ENCODE measurements at places on chromosomes 2 and 18.

GRCh38 chr18:64017870-64018269, 48.0 kb downstream of the SERPINB8 start:
- no peaks in the 10 kb centered on the region for H3K4me1 ChIP-seq
- no peak overlapping the region for H3K27ac ChIP-seq
- H3K27me3 ChIP-seq = no peaks in the 10 kb centered on the region
- no peaks in the 10 kb centered on the region for H3K36me3 ChIP-seq

GRCh38 chr2:219444566-219445091, 10.0 kb downstream of the SPEG start:
- H3K27me3 ChIP-seq = peaks cover 46% of the 10 kb centered on the region
- H3K4me3 ChIP-seq = no peak overlapping the region
- no peaks in the 10 kb centered on the region for H3K36me3 ChIP-seq
- H3K4me1 ChIP-seq = peaks cover 28% of the 10 kb centered on the region
- no peak for DNase-seq

GRCh38 chr2:46298522-46299353, 1.5 kb downstream of the EPAS1 start:
- H3K27me3 ChIP-seq = peaks cover 90% of the 10 kb centered on the region
- peak; percentile 37 for DNase-seq
- no peaks in the 10 kb centered on the region for H3K36me3 ChIP-seq
- H3K4me1 ChIP-seq = peaks cover 8% of the 10 kb centered on the region

DNA sequence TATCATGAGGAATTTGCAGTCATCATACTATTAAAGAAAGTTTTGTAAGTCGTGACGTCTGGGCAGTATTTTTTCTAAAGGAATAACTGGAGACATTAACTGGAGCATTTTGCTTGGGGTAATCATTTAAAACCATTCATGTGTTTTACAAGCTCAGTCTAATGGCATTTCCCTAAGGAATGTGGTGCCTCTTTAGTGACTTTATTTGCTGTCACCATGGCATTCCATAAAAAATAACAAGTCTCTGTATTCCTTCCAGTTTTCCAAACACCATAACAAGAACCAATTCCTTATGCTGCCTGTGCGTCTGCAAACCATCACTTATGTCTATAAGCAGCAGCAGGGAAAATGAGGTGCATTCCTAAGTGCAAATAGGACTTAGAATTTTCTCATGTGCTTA, 82.8 kb downstream of the EPB41L3 start:
- H3K4me3 ChIP-seq = no peak overlapping the region
- H3K27me3 ChIP-seq = no peaks in the 10 kb centered on the region
- no peaks in the 10 kb centered on the region for H3K36me3 ChIP-seq
- peaks cover 8% of the 10 kb centered on the region for H3K4me1 ChIP-seq

- no peak for DNase-seq
- H3K27ac ChIP-seq = peak overlapping the region; percentile 58
- H3K27me3 ChIP-seq = no peaks in the 10 kb centered on the region
- H3K4me3 ChIP-seq = no peak overlapping the region
- no peaks in the 10 kb centered on the region for H3K36me3 ChIP-seq
- H3K4me1 ChIP-seq = peaks cover 17% of the 10 kb centered on the region
These were observed 389.9 kb downstream of the SOX11 start for GRCh38 chr2:6081955-6082624.
